ENCODE measurements at places on chromosomes 3 and 15. TPM values are rescaled to one million over a fixed set of nuclear protein-coding genes. Genes with fewer than 3 reads are reported as not detected.
A peak's percentile ranks its signal among the peaks of the same experiment; 100 is the strongest.

Gene CAPN3
- total RNA-seq, result 4.3 TPM

Gene DAPK2
- 4.4 TPM for total RNA-seq

Gene ADAMTS9
- total RNA-seq, result not detected

Gene C3orf22
- total RNA-seq, result not detected

Gene SAMD7
- total RNA-seq, result not detected

Gene SPTSSB
- total RNA-seq, result not detected

DNA sequence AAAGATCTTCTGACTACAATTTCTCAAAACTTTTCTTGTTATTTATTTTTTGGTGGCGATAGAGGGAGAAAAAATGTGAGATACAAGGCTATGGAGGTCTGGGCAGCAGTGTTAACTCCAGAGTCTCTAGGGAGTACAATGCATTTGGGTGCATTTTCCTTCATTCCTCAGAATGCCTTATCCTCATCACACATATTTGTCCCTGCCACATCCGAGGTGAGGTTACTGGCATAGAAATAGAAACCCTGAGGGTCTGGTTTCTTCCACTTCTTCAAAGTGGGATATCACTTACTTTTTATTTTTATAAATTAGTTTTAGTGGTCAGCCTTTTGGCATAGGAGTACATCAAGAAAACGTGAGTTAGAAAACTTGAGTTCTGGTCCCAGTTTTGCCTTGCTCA is 150.4 kb downstream of the TIGIT start:
- no peak for DNase-seq

- no peak for DNase-seq
Observed at GRCh38 chr3:176953106-176954060, 243.9 kb downstream of the TBL1XR1 start.

DNA sequence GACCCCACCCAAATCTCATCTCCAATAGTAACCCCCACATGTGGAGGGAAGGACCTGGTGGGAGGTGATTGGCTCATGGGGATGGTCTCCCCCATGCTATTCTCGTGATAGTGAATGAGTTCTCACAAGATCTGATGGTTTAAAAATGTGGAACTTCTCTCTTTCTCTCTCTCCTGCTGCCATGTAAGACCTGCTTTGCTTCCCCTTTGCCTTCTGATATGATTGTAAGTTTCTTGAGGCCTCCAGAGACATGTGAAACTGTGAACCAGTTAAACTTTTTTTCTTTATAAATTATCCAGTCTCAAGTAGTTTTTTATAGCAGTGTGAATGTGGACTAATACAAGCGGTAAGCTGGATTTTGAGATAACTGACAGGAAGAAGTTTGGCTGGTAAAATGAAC is 60.3 kb upstream of the MBNL1 start:
- DNase-seq, result no peak

- no peak for DNase-seq
Observed at GRCh38 chr15:61796056-61796455, 264.2 kb downstream of the VPS13C start.

- no peak for DNase-seq
Observed at GRCh38 chr15:98123297-98123696, 162.8 kb downstream of the ARRDC4 start.

- no peak for DNase-seq
Observed at GRCh38 chr3:122975924-122976293, 51.7 kb downstream of the SEMA5B start.

DNA sequence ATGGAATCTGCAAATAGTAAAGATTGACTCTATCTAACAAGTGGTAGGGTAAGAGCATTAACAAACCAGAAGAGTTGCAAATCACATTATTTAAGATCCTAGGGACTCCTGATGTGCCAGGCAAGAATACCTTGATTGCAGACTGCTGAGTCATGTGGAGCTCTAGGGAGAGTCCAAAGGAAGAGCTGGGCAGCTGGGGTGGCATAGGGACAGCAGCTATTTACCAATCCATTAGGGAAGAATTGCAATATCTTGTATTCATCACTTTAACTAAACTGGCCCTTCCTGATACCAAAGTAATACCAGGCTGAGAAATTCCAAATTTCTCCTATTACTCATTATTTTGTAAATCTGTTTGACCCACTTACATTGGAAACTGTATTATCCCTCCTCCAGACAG is 52.2 kb upstream of the ACP3 start:
- DNase-seq, result no peak

DNA sequence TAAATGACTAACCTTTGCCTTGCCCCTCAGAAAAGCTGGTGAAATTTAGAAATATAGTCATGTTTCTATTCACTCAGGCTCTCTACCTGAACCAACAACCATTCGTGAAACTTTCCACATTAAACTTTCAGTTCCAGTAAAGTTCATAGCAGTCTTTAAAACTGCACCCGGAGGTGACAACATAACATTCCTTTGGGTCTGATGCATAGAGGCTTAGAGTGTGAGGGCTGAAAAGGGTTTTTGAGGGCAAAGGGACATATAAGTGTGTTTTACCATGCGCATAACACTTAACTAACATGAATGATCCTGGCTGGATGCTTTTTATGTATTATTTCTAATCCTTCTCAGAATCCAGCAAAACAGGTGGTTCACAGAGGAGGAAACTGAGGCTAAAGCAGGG is 471.7 kb upstream of the MCTP2 start:
- DNase-seq, result no peak

GRCh38 chr3:34011171-34012101 is 213.0 kb downstream of the PDCD6IP start:
- DNase-seq, result no peak

- DNase-seq, result no peak
Observed at GRCh38 chr3:114686621-114687020, 392.8 kb downstream of the TIGIT start.

- no peak for DNase-seq
Observed at GRCh38 chr3:60551455-60552209, 699.6 kb downstream of the FHIT start.

DNA sequence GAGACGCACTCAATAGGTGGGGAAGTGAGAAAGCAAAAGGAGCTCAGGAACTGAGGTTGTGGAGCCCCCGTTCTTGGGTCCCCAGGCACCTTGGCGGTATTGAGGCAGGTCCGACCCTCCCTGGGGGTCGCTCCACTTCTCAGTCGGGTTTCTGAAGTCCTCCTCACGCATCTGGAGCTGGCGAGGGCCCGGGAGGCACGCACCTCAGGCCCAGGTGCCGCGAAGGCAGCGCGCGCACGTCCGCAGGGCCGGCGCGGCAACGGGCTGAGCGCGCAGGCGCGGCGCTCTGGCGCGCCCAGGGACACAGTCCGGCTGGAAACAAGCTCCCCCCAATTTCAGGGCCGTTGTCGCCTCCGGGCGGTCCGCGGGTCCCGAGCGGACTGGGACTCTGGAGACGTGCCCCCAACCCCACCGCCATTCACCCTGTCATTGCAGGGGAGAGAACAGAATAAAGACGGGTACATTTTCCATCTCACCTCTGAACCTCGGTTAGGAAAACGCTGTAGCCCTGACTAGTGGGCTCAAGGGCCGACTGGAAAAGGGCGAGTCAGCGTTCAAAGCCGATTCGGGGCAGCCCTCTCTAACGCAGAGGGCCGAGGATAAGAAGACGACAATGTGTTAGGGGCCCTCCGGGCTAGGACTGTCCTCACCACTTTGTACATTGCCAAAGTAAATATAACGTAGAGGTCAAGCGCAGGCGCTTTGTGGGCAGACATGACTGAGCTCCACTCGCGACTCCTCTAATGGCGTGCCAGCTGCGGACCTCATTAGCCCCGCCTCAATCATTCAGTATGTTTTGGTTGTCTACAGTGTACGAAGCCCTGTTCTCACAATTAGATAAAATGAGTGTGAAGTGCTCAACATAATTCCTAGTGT is at the start of gene ZNF770:
Gene ZNF770, minus strand, starts transcription at position 261 of the 876 bp plus-strand sequence. CDS start 4,853 bp downstream, outside the sequence.
- peak; percentile 86 for DNase-seq

GRCh38 chr3:122214711-122215110 is 31.2 kb downstream of the CASR start:
- DNase-seq, result no peak

Data from CD8-positive, alpha-beta memory T cell (primary cell).